ENCODE measurements at places on chromosomes 6 and 20.

- DNase-seq, result no peak
These were observed 335.5 kb upstream of the NOX3 start for GRCh38 chr6:155791186-155791585.

DNA sequence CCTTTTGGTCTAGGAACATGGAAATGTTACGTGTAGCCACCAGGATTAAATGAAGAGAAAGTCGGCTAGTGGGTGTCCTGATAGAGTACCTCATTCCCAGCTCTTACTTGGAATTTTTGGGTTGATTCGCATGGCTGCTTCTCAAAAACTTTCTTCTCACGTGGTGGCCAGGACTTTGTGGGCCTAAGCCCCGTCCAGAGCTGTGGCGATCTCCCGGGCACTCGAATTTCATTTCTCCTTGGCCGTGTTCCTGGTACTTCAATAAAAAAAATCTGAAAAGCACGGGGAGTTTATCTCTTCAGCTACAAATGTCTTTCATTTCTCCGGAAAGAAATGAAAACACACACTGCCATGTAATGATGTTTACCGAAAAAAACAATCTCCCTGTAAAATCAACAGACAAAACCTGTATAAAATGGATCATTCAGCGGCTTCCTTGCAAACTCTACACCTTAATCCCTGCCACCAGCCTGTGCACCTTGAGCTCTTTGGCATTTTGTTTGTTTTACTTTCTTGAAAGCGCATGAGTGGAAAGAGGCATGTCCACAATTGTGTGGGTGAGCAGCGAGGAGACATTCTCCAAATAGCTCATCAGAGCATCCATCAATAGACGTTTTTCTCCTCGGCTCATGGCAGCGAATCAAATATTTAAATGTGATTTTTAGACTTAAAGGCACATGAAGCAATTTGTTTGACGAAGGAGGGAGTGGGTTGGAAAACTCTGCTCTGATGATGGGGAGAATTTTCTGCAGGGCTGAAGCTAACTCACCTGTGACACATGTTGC lies 173.1 kb downstream of the TFAP2C start:
- no peak for DNase-seq

GRCh38 chr6:49264909-49265308 lies 198.1 kb downstream of the MMUT start:
- DNase-seq, result no peak

- DNase-seq, result no peak
These were observed 140.9 kb downstream of the NCOA3 start for GRCh38 chr20:47642624-47643023.

GRCh38 chr6:111277819-111278218 lies 190.5 kb downstream of the SLC16A10 start:
- no peak for DNase-seq
